ENCODE measurements at places on chromosomes 6 and 20. TPM values are rescaled to one million over a fixed set of nuclear protein-coding genes. Genes with fewer than 3 reads are reported as not detected.

The TBPL1 gene
- 23.0 TPM for total RNA-seq

The DUSP15 gene
- 1.4 TPM for total RNA-seq

The CST2 gene
- total RNA-seq = 0.27 TPM

The TBXT gene
- total RNA-seq = not detected

The APOM gene
- total RNA-seq = 3.7 TPM

The HRH3 gene
- not detected for total RNA-seq

The LY6G6C gene
- 0.23 TPM for total RNA-seq

The SAMD5 gene
- total RNA-seq = 0.62 TPM

The SYNCRIP gene
- total RNA-seq = 120 TPM

The BTN1A1 gene
- not detected for total RNA-seq

The PHACTR1 gene
- total RNA-seq = not detected

The EFCAB8 gene
- not detected for total RNA-seq

The TFAP2B gene
- not detected for total RNA-seq

The ENPP3 gene
- not detected for total RNA-seq

The DNAH8 gene
- total RNA-seq = not detected
